ENCODE measurements at places on chromosomes 5 and 9.
A peak's percentile ranks its signal among the peaks of the same experiment; 100 is the strongest.

DNA sequence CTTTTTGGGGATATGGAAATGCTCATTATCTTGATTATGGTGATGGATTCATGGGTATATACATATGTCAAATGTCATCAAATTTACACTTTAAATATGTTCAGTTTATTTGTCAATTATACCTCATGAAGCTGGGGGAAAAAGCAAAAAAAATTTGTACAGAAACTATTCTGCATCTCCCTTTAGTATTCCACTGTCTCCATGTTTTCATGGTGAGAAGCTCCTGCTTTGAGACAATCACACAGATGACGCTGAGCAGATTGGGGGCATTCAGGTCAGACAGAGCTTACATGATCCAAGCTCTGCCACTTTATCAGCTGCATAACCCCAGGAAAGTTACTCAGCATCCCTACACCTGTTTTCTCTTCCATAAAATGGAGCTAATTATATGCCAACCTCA is 101.5 kb downstream of the PLPPR1 start:
- no peak for DNase-seq

- DNase-seq = peak; percentile 89
Measured at GRCh38 chr9:4297151-4297785, 2.6 kb downstream of the GLIS3 start.

GRCh38 chr5:34034534-34035327 is 8.3 kb downstream of the C1QTNF3 start:
- no peak for DNase-seq

- no peak for DNase-seq
Measured at GRCh38 chr5:59158637-59159391, 575.9 kb downstream of the RAB3C start.

- peak; percentile 36 for DNase-seq
Measured at GRCh38 chr5:82164977-82165713, 113.0 kb downstream of the RPS23 start.

GRCh38 chr5:124859556-124860290 is 113.3 kb upstream of the ZNF608 start:
- DNase-seq = no peak

All from adipocyte (in vitro differentiated cells).